Mesothelial cell of epicardium (in vitro differentiated cells): ENCODE measurements at places on chromosomes 3 and 15.

GRCh38 chr3:127762077-127762786 lies 60.1 kb downstream of the MGLL start:
- no peak for DNase-seq

DNA sequence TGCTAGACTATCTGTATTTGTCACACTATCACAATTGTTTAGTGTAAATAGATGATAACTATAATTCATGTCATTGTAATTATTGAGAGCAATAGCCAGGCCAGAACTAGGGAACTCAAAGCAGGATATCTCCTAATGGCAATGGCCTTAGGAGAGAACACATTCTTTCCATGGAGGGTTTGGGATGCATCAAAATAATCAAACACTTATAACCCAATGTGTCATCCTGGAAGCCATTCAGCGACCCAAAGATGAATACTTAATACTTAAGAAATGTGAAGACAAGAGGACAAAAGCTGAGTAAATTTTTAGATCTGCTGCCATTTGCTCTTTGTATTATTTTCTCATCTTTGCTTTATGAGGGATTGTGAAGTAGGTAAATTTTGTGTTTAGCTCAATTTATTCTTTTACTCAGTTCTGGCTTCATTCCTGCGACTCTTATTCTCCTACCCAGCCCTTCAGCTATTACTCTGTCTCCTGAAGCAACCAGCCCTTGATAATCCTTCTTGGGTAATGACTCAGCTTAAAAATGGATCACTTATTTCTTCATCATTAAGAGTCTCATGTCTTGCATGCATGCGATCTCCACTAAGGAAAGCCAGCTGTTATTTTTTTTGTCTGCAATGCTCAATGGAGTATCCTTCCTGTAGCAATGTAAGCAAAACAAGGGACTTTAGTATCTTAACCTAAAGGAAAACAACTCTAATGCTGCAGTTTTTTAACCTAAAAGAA lies 2.0 kb downstream of the OR4F15 start:
- DNase-seq: no peak

DNA sequence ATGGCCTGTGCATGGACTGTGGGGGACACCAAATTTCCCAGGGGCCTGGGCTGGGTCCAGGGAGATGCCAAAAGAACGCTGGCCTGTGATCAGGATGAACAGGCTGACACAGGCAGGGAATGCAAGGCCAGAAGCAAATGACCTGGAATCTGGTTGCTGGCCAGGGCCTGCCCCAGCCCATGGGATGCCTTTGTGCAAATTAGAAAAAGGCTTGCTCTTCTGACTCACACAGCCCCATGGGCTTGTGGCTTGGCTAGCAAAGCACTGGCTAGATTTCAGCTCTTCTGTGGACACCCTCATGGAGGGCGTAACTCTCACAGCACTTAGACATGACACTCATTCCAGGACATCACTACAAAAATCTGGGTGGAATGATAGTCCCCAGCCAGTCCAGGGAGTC lies 356.0 kb downstream of the SHQ1 start:
- no peak for DNase-seq

DNA sequence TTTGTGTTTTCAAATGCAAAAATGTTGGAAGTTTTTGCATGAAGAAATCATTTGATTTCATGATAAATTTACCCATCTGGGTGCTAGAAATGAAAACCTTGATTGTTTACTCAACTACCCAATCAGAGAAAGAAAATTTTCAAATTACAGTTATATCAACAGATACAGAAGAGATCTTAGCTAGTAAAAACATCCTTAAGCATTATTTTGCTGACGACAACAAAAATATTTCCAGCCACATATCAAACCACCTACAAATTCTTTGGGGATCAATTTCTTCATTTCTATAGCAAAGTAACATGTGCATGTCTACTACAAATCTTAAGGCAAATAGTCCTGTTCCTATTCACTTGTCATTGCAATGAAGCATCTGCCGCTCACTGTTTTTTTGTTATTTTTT lies 530.3 kb downstream of the ZIC1 start:
- DNase-seq: no peak

DNA sequence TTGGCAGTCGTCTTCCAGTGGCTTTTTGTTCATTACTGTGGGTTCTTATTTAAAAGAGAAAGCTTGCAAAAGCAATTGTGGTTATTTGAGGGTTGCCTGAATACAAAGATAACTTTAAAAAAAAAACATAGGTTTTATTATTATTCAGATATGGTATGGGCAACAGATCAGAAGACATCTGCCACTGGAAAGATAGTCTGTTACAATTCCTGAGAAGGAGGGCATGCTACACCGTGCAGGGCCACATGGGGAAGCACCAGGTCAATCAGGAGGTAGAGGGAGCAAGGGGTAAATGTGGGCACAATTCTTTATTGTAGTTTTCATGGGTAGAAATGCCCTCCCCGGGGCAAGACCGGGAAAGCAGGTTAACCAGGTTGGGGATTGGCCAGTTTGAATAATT lies 46.5 kb downstream of the BBS4 start:
- no peak for DNase-seq
